ENCODE measurements at places on chromosomes 5 and 9.

DNA sequence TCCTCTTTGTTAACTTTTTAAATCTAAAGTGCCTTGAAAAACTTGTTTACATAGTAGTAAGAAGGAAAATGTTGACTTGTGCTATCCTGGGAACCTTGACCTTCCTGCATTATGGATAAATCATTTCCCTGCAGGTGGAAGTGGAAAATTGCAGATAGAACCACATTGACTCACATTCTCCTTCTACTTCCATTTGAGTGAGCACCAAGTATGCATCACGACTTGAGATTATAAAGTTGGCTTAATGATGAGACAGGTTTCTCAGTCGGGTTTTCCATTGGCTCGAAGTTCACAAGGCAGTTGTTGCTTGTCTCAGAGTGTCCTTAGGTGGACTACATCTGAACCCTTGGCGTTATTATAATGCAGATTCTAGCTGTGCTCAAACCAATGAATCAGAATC lies 39.9 kb downstream of the DOCK8 start:
- no peak for DNase-seq

GRCh38 chr9:127493592-127494303 lies 42.4 kb downstream of the LRSAM1 start:
- DNase-seq = no peak

DNA sequence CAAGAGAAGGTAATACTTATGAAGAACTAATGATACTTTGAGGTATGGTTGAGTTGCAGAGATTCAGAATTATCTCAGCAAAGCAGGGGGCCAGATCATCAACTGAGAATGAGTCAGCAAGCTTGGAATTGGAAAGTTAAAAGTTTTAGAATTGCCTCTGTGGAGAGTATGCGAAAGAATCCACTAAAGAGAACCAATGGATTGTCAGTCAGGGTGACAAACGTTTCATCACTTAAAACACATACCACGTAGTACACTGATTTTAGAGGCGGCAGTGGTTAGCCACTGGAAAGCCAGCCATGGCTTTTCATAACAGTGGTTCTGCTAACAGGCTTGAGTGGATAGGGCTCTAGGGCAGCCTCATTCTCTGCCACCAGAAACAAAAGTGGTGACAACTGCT lies 30.7 kb downstream of the AOPEP start:
- no peak for DNase-seq

DNA sequence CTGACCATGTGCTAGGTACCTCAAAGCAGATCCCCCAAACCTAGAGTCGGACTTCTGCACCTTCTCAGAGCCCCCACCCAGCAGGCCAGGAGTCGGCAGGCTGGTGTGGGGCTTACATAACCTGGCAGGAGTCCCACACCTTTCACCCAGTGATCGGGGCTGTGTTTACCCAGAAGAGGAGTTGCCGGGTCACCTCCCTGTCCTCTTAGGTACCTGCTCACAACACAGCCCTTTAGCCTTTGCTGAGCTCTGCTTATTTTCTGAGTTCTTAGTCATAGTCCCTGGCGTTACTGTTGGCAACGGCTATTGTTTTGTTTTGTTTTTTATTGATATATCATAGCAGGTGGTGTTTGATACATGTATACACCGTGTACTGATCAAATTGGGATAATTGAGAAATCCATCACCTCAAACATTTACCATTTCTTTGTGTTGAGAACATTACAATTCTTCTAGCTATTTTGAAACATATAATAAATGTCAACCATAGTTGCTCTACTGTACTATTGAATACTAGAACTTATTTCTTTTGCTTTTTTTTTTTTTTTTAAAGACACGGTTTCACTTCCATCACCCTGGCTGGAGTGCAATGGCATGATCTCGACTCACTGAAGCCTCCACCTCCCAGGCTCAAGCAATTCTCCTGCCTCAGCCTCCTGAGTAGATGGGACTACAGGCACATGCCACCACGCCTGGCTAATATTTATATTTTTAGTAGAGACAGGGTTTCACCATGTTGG lies 10.4 kb upstream of the EEIG1 start:
- no peak for DNase-seq

DNA sequence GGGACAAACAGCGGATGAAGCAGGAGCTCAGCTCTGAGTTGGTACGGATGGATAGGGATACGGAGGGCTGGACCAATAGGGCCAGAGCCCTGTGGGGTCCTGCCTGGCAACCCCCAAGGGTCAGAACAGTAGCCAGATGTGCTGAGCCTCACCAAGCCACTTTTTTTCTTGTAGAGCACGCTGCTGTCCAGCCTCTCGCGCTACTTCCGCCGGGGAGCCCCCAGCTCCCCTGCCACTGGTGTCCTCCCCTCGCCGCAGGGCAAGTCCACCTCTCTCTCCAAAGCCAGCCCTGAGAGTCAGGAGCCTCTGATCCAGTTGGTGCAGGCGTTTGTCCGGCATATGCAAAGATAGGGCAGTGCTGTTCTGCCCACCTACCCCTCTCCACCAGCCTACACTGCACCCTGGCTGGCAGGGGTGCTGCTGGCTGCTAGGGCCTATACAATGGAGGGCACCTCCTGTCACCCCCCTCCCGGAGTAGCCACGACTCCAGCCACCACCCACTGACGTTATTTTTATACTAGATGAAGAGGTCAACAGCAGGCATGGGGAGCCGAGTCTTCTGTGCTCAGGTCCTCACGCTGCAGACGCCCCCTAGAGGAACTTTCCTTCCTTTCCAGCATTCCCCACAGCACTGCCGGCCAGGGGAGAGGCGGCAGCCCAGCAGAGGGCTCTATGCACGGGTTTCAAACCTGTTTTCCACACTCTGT lies 21.6 kb downstream of the SH3GLB2 start:
- peak; percentile 39 for DNase-seq

- DNase-seq = no peak
Observed at GRCh38 chr5:145803112-145804004, 31.8 kb downstream of the PRELID2 start.

DNA sequence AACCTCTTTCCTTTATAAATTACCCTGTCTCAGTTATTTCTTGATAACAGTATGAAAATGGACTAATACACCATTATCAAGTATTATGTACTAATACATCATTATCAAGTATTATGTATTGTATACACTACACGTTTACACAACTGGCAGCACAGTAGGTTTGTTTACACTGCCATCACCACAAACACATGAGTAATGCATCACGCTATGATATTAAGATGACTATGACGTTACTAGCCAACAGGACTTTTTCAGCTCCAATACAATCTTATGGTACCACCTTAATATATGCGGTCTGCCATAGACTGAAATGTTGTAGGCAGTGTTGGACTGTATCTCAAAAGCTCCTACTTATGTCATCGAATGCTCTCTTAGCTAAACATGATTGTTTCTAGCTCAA lies 28.2 kb downstream of the PRELID2 start:
- DNase-seq = no peak

DNA sequence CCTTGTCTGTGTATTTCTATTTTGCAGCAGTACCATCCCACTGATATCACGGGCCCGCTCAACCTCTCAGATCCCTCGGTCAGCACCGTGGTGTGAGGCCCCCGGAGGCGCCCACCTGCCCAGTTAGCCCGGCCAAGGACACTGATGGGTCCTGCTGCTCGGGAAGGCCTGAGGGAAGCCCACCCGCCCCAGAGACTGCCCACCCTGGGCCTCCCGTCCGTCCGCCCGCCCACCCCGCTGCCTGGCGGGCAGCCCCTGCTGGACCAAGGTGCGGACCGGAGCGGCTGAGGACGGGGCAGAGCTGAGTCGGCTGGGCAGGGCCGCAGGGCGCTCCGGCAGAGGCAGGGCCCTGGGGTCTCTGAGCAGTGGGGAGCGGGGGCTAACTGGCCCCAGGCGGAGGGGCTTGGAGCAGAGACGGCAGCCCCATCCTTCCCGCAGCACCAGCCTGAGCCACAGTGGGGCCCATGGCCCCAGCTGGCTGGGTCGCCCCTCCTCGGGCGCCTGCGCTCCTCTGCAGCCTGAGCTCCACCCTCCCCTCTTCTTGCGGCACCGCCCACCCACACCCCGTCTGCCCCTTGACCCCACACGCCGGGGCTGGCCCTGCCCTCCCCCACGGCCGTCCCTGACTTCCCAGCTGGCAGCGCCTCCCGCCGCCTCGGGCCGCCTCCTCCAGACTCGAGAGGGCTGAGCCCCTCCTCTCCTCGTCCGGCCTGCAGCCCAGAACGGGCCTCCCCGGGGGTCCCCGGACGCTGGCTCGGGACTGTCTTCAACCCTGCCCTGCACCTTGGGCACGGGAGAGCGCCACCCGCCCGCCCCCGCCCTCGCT lies 1.9 kb downstream of the LRRC26 start:
- DNase-seq = no peak

DNA sequence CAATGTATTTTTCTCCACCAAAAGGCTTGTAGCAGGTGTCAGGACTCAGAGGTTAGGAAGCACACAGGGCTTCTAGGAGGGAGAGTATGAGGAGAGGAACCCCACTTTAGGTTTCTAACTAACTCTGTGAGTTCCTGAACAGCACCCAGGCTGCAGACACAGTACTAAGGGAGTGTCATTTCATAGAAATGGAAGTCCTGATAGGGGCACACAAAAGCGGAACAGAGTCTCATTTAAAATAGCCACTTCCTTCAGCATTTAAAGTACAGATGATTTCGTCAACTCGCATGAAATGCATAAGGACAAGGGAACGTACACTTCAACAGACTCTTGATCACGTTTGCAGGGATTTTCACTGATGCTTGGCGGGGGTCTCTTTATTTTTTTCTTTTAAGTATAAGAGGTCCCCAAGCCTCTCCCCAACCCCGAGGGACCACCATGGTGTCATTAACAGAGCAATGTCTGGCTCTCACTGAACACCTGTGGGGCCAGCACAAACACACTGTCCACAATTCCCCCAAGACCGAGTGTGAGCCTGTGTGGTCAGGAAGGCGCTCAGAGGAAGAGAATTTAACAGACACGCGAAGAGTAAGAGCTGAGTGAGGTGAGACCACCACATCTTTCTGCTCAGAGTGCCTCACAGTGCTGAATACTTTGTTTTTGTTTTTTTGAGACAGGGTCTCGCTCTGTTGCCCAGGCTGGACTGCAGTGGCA lies 82.3 kb downstream of the SECISBP2 start:
- no peak for DNase-seq

DNA sequence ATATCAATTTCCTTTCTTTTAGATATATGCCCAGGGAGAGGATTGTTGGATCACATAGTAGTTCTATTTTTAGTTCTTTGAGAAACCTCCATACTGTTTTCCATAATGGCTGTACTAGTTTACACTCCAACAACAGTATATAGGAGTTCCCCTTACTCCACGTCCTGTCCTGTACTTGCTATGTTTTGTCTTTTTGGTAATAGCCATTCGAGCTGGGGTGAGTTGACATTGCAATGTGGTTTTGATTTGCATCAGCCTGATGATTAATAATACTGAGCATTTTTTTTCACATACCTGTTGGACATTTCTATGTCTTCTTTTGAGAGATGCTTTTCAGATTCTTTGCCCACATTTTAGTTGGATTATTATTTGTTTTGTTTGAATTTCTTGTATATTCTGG lies 445.9 kb downstream of the NTRK2 start:
- no peak for DNase-seq

DNA sequence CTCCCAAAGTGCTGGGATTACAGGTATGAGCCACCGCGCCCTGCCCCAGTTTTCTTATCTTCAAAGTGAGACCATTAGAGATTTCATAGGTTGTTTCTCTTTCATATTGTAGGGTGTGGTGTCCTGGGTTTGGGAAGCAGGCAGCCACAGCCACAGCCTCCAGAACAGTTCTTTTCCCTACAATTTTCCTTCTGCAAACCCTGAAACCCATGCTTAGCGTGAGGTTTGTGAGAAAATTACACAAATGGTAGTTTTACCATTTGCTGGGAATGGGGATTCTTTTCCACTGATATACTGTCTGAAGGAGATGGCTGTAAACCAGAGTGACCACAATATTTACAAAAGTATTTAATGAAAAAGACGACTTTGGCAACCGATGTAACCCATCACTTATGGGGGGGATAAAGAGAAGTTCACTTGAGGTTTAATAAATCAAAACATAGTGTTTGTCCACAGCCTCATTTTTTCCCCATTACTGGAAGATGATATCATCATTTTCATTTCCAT lies 26.7 kb upstream of the ECM2 start:
- DNase-seq = no peak

DNA sequence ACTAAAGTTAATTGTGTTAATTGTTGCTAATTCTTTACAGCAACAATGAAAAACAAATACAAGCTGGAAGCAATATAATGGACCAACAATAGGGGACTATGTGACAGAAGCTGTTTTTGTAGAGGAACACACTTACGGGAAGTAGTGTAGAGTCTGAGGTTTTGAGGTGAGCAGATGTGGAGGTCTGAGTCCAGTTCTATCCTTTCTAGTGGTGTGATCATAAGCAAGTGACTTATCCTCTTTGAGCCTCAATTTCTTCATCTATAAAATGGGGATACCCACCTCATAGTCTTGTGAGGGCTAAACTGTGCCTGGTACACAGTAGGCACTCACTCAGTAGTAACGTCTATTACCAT lies 28.3 kb downstream of the ALG2 start:
- no peak for DNase-seq

DNA sequence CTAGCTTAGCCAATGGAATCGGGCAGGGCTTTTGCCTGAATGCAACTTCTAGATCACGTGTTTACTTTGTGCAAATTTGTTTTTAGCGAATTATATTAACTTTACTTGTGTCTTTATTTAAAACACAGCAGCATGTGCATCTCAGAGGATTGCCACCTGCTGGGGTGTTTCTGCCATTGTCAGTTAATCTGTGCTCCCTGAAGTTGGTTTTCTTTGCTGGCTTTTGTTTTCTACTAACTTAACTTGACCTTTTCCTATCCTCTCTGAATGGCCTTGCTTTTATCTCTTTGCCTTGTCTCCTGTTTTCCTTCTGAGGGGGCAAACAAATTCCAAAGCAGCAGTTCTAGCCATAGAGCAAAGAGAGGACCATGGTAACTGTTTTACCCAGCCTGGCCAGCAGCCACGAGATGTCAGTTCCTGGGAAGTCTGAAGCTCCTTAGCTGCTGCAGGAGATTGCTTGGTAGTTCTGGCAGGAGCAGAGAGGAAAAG lies 67.6 kb downstream of the ARHGEF28 start:
- DNase-seq = no peak

DNA sequence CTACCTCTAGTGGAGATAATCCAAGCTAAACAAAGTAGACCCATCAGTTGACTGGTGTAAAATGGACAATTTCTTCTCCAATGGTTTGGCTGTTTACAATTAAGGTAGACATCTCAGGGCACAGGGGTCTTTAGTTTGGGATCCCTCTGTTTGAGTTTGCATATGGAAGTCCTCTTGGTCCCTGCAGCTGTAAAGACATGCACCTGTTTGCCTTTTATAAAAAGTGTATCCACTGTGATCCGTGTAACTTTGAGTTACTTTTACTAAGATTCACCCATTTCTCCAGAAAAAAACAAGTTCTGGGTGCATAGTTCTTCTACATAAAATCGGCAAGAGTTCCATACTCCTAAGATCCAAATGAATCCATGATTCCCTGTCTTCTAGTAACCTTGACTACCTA lies 374.7 kb upstream of the ADAMTS16 start:
- DNase-seq = no peak

DNA sequence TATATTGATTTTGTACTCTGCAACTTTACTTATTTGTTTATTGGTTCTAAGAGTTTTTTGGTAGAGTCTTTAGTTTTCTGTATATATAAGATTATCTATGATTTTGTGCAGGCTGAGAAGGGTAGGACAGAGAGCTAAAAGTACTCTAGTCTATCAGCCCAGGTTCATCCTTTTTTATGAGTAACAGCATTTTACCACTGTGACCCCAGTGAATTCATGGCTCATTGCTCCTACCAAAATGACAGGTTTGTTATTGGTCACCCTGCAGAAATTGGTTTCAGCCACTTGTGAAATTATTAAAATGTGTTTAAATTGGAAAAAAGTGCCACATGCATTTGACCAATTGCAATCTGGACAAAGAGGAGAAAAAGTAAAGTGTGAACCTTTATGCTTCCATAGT lies 421.4 kb upstream of the DAB2 start:
- DNase-seq = no peak
